ENCODE measurements at places on chromosomes 3 and 15.

GRCh38 chr3:24562895-24563294 is 68.2 kb upstream of the THRB start:
- DNase-seq = no peak

DNA sequence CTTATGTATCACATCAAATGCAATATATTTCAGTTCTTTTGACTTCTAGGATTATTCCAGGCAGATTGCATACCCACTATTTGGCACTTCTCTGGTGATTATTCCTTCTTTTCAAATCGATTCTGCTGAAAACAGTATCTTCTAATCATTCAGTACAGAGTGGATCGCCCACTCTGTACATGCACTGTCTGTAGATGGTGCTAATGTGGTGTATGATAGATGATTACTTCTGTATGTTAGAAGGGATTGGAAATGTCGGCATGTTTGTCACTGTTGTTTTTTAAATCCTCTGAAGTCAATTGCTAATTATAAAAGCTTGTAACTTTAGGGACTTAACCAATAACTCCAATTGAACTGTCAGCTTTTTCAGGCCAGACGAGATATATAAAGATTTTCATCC is 642.5 kb downstream of the GRM7 start:
- no peak for DNase-seq

GRCh38 chr3:23945663-23945912 is 502 bp downstream of the NR1D2 start:
- no peak for DNase-seq

GRCh38 chr3:80261082-80261481 is 493.3 kb upstream of the ROBO1 start:
- DNase-seq = no peak

DNA sequence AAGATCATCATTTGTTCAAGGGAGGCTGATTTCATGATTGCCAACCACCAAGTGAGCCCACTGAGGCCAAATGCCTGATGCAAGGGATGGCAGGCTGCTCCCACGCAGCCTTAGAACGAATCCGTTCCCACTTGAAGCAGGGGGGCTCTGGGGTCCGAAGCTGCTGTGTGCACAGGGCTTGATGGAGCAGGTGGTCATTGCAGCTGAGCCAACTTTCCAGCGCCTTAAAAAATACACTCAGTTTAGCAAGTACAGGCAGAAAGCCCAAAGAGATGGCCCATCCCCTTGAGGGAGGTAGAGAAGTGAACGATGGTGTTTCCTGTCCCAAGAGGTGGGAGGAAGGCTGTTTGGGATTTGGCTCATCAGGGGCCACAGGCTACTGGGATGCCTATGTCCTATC is 16.7 kb downstream of the LIMD1 start:
- DNase-seq = no peak

DNA sequence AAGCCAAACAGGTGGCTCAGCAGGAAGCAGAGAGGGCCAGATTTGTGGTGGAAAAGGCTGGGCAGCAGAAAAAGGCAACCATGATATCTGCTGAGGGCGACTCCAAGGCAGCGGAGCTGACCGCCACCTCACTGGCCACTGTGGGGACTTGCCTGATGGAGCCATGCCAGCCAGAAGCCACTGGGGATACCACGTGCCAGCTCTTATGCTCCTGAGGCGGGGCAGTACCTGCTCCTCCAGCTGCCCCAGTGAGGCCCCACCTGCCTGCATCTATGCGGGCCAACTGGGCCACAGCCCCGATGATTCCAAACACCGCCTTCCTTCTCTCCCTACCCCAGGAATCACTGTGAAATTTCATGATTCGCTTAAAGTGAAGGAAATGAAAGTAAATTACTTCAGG is 22.9 kb upstream of the ARIH1 start:
- no peak for DNase-seq

GRCh38 chr3:127738192-127738840 is 65.6 kb downstream of the ABTB1 start:
- no peak for DNase-seq

GRCh38 chr15:59059076-59059597 is 45.8 kb upstream of the CCNB2 start:
- DNase-seq = no peak
